ENCODE measurements at places on chromosomes 4 and X.

GRCh38 chrX:121254336-121254735, 206.9 kb downstream of the GLUD2 start:
- no peak for DNase-seq

DNA sequence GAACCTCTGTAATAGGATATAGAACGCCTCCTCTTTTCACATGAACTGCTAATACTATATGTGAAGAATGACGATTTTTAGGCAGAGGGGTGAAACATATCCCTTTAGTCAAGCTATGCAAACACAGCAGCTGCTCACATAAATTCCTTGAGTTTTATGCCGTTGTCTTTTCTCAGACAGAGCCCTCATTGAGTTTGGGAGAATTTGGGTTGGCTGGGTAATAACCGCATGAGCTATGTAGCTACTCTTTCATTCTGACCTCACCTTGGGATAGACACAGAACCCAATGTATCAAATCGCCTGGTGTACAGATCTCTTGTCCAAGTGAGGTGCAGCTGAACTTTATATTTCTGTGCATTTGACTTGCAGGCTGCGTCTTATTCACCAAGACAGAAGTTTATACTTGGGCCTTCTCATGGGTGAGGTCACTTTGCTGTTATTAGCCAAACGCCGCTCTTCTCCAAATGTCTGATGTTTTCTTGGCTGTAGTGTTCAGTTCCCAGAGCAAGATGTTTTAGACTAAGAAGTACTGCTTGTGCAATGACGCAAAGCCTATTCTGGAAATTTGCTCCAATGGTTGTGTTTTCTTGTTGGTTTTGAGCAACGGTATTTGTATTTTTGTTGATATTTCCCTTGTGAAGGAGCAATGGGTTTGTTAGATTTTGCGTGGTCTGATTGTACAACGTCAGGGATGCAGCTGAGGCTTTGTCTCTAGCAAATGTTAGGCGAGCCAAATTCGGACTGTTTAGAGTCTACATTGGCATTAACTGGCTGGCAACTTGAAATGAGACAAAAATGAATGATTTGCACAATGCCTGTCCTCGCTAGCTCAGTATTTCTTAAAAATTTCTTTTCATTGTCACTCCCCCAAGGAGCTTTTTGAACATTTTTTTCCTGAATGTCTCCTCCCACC, 11.2 kb upstream of the SPARCL1 start:
- no peak for DNase-seq

GRCh38 chrX:130834149-130834548, 68.9 kb downstream of the ENOX2 start:
- no peak for DNase-seq

DNA sequence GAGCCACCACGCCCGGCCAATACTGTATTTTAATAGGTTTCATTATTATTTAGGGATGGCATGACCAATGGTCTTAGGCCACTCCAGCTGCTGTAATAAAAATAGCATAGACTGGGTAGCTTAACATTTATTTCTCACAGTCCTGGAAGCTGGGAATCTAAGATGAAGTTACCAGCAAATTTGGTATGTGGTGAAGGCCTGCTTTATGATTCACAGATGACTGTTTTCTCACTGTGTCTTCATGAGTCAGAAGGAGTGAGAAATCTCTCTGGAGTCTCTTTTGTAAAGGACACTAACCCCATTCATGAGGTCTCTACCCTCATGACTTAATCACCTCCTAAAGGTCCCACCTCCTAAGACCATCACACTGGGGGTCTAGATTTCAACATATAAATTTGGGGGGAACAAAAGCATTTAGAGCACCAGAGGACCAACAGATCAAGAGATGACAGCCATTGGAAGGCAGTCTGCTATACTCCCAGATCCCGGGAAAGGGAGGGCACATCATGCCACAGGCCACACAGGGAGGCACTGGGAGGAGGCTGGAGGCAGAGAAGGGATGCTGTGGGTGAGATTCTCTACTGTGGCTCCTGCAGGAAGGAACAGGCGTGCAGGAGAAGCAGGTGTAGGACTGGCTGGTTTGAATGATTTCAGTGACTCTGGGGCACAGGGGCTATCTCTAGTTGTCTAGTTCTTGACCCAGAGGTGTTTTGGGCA, 335.8 kb upstream of the SFRP2 start:
- DNase-seq = no peak

DNA sequence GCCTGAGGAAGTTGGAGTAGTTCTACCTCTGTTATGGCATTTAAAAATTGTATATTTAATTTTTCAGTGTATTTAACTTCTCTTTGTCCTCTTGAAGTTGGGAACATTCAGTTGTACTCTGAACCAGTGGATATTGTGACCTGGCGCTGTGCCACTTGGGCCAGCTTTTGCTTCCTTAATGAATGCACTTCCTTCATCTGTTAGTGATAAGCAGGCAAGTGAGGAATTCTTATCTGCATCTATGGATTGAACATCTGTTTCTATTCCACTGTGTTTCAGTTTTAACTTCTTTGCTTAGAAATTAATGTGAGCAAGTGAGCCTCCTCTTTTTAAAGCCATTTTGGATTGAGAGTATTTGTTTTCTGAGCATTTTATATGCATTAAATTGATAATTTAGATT, 128.3 kb downstream of the UCHL1 start:
- no peak for DNase-seq

- DNase-seq = no peak
Observed at GRCh38 chr4:119310826-119311225, 11.1 kb downstream of the FABP2 start.

DNA sequence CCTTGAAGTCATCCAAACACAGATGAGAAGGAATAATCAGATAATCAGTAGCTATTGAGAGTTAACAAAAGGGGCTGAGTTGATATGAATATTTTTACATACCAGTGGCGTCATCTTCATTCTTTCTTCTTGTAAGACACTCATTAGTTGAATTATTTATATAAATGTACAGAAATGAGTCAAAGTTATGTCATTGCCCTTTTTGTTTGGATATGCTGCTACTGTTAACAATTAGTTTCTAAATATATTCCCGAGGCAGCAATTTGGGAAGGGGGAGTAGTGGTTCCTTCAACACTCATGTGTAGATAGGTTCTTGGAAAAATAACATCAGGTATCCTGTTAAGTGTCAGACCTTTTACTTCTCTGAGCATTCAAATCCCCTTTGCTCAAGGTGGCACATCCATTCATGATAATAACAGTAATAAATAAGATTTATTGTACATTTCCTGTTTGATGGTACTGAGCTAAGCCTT, 436.6 kb downstream of the SPRY1 start:
- no peak for DNase-seq

DNA sequence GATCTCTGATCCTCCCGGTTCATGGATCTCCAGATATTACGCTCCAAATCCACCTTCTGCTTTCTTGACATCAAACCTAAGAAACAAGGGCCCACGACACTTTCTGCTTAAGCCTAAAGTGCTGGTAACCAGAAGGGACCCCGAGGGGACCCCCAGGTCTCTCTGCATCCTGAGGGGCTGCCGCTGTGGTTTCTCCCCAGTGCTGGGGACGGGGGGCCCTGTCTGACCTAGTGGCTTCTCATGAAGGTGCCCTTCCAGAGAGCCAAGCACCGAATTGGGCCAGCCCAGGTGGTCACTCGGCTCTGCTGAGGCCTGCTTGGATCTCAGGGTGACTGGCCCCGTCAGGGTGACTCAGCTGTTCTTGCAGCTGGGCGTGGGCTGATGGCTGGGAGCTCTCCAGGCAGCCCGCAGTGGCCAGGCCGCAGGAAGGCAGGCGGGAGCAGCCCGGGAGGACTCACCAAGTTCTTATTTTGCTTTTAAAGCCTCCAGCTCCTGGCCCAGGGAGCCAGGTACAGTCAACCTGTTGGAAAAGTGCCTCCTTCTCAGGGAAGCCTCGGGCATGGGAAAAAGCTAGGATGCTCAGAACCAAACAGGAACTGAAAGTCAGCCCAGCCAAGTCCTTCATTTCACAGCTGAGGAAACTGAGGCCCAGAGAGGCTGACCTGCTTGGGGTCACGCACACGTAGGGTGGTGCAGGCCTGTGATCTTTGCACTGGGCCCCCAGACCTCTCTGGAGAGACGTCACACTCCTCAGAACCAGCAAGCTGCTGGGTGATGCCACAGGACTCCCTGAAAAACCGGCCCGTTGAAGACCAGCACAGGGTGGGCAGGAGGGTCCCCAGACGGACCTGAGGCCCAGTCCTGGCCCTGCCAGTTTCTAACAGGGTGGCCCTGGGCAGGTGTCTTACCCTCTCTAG, 16.7 kb downstream of the BLOC1S4 start:
- no peak for DNase-seq

DNA sequence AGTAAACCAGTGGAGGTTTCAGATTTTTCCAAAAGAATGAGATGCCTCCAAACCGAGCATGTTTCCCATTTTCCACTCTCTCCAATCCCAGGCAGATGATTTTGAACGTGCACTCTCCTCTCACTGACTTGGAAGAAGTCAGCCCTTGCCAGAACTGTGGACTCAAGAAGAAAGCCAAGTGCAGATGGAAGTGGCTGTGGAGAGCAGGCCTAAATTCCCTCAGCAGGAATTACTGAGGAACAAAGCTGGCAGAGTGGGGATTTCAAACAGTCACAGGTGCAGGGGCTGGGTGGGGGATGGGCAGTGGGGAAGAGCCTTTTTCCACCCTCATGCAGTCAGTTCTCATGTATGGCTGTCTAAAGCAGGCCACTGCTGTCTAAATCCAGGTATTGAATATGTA, 83.5 kb upstream of the PLAC1 start:
- DNase-seq = no peak

GRCh38 chr4:26955241-26955640, 94.6 kb downstream of the STIM2 start:
- DNase-seq = no peak

DNA sequence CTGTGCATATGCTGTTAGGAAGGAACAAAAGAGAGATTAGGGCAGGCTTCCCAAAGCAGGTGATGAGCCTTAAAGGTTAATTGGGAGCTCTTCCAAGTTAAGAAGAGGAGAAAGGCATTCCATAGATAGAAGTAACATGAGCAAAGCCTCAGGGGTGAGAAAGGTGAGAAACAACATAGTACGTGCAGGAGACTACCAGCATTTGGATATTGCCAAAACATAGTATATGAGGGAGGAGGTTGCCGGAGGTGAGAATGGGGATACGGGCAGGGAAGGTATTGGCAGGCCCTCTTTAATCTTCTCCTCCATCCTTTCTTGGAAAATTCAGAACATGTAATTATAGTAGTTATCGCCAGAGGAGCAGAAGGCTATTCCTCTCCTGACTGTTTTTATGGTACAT, 96.1 kb upstream of the MBNL3 start:
- DNase-seq = no peak

GRCh38 chr4:47816748-47817147, 21.1 kb downstream of the CORIN start:
- DNase-seq = no peak

DNA sequence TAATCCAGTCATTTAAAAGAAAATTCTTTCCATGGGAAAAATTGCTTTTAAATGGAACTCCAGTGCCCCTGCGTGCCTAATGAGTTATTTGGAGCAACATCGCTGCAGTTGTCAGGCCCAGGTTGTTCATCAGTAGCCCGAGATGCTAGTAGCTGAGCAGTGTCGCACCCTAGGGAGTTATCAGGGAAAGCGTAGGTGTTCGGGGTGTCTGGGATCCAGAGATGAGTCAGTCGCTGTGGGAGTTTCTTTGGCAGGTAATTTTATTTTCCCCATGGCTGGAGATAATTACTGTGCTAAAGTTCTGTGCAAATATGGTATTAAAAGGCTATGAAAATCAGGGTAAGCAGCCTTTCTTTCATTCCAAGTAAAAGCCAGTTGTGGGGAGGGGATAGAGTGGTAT, 49.4 kb downstream of the ANXA3 start:
- DNase-seq = no peak

DNA sequence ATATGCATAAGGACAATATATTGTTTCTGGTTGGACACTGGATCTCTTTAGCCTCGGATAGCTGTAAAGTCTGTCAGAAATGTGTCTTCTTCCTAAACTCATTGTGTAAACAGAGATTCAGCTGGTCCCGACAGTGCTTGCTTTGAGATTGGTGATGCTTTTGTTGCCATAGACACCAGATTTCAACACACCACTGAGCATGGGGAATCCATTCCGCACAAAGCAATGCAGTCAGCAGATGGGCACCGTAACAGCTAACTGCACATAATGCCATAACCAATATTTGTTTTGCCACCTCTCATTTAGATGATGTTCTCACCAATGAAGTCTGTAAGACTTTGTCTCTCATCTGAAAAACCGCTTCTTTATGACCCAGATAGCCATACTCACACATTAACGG, 33.3 kb upstream of the FAM47C start:
- no peak for DNase-seq

GRCh38 chrX:88355252-88355651, 391.8 kb upstream of the CPXCR1 start:
- DNase-seq = no peak

GRCh38 chr4:139175646-139176301, 1.2 kb downstream of the ELF2 start:
- DNase-seq = no peak

- DNase-seq = no peak
Observed at GRCh38 chr4:39068907-39069306, 6.9 kb downstream of the KLHL5 start.

- no peak for DNase-seq
Observed at GRCh38 chrX:115491766-115492165, 69.2 kb upstream of the PLS3 start.

DNA sequence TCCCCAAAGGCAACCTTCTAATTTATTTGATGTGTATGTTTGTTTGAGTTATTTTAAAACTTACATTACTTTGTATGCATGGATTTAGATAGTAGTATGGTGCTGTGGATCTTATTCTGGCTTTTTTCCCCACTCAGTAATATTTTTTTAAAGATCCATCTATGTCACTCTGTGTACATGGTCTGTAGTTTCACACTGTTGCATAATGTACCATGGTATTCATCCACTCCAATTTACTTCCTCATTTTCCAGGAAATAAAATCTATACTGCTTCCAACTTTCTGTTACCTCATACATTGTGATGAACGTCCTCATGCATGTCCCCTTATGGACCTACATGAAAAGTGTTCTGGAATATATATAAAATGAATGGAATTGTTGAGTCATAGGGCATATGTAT, 17.6 kb downstream of the ARMCX2 start:
- DNase-seq = no peak

Data from stimulated activated CD4-positive, alpha-beta T cell treated with anti-CD3 and anti-CD28 coated beads, Interleukin-15, amount 100 ng/mL, for 48 hours (primary cell).